ENCODE measurements at places on chromosomes 4 and X.
A peak's percentile ranks its signal among the peaks of the same experiment; 100 is the strongest.

DNA sequence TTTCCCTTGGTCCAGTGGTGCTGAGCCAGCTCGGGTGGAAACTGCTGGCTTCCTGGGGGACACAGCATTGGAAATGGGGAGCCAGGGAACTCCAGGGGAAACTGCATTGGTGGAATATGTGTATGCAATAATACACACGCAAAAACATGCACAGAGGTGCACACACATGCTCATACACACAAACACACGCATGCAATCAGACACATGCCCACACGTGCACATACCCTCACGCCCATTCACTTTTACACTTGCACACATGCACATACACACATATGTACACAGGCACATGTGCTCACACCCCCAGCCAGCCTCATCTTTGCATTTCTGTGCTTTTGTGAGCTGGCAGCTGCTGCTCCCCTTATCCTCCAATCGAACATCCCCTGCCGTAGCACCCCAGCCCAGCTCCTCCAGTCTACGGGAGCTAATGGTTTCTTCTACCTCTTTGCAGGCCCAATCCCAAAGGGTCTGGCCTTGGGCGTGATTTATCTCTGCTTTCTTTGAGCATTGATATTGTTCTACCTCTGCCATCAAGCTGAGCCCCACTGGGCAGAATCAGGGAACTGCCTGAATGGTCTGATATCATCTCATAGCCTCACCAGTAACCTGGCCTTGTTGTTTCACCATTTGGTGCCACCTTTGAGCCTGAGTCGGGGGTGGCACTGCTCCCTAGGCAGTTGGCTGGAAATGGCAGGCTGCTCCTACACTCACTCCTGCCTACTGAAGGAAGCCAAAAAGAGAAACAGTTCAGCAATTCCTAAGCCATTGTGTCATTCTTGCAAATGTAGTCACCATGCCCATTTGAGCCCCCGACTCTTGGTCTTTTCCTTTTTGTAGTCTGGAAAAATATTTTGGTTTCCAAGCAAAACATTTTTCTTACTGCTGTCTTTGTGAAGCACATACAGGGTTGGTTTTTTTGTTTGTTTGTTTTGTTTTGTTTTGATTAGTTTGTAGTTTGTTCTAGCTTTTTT is 104.4 kb upstream of the MAMLD1 start:
- DNase-seq = no peak

DNA sequence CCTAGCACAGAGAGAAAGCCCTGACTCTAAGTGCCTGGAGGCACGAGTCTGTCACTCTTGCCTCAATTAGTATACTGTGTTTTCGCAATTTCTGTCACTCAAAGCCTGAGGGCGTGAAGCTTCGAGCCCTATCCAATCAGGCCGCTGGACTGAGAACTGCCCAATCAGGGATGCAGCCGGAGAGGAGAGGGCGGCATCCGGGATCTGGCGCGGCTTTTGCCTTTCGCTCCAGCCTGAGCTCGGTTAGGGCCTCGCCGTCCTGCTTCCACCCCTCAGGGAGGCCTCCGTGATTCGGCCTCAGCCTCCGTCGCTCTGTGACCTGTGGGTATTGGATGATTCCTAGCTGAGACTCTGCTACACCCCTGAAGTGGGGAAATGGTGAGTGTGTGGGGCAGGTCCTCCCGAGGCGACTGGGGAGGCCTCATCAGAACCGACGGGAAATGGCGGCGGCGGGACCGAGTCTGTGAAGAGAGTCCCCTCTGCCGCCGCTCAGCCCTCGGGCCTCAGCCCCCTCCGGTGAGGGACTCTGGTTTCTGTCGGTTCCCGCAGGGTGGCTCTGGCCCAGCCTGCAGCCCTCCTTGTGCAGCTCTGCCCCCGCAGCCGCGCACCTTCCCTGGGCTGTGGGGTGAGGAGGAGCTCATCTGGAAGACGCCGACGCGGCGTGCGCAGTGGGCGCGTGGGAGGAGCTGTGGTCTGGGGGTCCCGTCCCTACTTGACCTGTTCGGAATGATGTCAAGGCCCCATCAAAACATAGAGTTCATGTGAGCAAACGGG is 48.5 kb downstream of the ZNF141 start:
- no peak for DNase-seq

DNA sequence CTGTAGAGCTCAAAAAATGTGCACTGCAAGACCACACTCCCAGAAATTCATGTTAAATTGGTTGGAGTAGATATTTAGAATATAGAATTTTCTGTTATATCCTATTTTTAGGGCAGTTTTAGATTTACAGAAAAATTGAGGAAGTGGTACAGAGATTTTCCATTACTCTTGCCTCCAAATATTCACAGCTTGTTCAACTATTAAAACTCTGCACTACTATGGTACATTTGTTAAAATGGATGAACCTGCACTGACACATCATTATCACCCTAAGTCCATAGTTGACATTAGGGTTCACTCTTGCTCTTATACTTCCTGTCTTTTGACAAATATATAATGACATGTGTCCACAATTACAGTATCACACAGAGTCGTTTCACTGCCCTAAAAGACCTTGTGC is 1724.5 kb downstream of the C4orf33 start:
- no peak for DNase-seq

DNA sequence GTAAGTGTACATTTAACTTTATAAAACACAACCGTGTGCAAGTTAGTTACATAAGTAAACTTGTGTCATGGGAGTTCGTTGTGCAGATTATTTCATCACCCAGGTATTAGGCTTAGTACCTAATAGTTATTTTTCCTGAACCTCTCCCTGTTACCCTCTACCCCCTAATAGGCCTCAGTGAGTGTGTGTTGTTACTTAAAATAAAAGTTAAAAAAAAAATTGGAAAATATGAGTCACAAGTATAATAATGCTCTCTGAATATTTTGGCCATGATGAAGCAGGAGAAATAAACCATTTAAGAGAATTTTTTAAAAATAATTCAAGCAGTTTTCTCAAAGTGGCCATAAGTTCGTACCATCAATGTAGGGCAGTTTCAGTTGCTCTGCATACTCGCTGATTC is 105.1 kb upstream of the GRID2 start:
- no peak for DNase-seq

- DNase-seq = peak; percentile 65
Observed at GRCh38 chrX:119512146-119512800, 44.0 kb downstream of the SLC25A5 start.

GRCh38 chr4:45621971-45622370 is 501.9 kb downstream of the GABRG1 start:
- no peak for DNase-seq

All from lower lobe of right lung (tissue), 2 donors.